ENCODE measurements at places on chromosomes 2 and 18.
A peak's percentile ranks its signal among the peaks of the same experiment; 100 is the strongest.

DNA sequence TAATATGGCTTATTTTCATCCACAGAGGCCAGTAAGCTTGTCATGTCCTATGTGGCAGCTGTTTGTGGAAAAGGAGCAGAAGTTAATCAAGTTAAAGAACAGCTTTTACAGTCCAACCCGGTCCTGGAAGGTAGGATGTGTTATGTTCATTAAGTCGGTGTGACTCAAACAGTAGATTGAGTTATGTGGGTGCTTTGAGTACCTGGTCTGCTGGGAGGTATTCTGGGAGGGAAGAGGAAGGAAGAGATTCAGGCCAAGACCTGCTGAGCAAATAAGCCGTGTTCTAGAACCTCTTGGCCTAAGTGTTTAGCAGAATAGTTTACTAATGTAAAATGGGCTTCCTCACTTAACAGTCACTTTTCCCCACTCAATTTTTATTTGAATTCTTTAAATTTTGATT is 96.2 kb downstream of the MYO1B start:
- no peak for DNase-seq

- DNase-seq = no peak
Measured at GRCh38 chr18:49479381-49480137, 7.5 kb downstream of the C18orf32 start.

DNA sequence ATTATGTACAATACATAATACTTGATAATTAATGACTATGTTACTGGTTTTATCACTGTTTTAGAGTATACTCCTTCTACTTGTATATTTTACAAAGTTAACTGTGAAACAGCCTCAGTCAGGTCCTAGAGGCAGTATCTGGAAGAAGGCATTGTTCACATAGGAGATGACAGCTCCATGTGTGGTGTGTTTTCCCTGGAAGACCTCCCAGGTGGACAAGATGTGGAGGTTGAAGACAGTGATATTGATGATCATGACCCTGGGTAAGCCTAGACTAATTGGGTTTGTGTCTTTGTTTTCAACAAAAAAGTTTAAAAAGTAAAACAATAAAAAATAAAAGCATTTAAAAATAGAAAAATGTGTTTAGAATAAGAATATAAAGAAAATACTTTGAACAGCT is 96.4 kb downstream of the TRIB2 start:
- no peak for DNase-seq

DNA sequence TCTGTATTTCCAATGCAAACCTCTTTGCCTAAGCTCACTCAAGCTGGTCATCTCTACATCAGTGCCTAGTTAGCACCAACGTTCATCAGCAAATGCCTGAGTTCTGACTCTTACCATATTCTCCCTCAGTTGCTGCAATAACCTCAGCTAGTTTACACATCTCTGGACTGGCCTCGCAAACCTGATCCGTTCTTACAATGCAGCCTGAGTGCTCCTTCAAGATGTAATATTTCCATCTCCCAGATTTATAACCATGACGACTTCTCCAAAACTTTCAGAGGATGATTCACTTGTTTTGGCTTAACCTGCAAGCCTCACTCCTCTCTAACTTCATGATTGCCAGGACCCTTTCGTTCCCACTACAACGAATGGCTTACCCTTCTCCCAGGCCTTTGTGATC is 69.7 kb downstream of the DIPK1C start:
- no peak for DNase-seq

- no peak for DNase-seq
Measured at GRCh38 chr2:96636551-96637171, 1.5 kb downstream of the KANSL3 start.

DNA sequence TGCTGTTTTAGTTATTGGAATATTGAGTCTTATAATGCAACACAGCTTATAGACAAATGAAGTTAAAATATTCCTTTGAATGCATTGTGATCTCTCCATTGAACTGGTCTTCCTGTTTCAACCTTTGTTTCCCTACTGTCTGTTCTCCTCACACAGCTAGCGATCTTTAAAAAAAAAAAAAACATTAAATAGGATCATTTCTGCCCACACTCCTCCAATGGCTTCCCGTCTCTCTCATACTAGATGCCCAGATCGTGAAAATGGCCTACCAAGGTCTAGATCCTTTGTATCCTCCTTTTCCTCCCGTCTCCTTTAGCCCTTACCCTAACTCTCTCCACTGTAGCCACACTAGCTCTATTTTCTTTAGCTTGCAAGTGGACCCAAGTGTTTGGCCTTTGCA is 2.4 kb downstream of the FAM171B start:
- DNase-seq = no peak

DNA sequence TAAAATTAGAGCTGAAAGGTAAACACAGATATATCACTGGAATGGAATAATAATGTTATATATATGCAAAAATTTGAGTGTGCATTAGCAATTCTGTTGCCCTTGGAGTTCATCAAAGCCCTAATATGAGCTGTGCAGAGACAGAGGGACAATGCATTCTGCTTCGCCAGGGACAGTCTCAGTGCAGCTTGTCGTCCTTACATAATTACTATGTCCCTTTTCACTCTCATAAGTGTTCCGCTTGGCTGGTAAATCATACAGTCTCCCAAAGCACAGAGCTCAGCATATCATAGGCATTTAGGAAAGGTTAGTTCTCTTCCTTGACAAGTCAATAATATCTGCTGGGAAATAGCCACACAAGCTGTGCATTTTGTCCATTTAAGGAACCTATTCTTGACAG is 30.7 kb downstream of the MAPK4 start:
- DNase-seq = no peak

- no peak for DNase-seq
Measured at GRCh38 chr2:78034706-78035105, 512.5 kb upstream of the LRRTM4 start.

DNA sequence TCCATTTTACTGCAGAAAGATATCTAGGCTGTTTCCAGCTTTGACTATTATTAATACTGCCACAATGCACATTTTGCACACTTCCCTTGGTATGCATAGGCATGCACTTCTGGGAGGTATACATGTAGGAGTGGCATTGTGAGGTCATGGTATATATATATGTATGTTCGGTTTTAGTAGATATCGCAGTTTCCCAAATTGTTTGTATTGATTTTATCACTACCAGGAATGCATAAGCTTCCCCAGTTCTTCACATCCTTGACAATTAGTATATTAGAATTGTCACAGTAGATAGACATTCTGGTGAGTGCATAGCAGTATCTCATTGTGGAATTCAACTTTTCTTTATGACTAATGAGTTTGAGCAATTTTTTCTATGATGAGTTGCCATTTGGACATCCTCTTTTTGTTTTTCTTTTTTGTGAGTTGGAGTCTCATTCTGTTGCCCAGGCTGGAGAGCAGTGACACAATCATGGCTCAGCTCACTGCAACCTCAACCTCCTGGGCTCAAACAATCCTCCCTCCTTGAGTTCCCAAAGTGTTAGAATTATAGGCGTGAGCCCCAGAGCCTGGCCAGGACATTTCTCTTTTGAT is 4.2 kb upstream of the GRB14 start:
- DNase-seq = no peak

DNA sequence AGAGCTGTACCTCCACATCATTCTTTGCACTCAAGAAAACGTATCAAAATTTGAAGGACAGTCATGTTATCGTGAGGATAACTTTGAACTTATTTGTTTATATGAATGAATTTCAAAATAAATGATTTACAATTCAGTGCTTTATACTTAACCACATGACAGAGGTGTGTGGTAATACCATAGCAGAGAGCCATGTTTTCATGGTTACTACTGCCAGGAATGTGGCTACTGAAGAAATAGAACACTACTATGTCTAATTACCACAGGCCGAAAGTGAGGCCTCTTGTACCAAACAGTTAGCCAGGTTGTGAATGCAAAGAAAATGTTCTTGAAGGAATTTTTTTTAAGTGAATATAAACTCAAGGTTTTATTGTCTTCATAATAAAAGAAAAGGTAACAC is 49.2 kb downstream of the AAK1 start:
- DNase-seq = no peak

DNA sequence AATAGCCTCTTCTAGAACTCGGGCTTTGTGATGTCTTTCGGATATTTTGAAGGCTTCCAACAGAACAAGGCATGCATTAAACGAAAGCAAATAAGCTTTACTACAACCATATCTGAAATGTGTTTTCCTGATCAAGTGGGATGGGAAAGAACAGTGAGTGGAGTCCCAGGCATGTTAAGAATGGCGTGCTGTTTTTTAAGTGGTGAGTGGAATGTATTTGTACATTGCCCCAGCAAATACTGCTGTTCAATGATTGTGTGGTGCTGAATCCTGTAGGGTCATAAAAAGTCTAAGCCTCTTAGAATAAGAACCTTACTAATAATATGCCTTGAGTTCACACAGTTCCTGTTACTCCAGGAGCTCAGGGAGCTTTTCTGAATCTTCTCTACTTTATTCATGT is 52.5 kb downstream of the POMC start:
- DNase-seq = no peak

DNA sequence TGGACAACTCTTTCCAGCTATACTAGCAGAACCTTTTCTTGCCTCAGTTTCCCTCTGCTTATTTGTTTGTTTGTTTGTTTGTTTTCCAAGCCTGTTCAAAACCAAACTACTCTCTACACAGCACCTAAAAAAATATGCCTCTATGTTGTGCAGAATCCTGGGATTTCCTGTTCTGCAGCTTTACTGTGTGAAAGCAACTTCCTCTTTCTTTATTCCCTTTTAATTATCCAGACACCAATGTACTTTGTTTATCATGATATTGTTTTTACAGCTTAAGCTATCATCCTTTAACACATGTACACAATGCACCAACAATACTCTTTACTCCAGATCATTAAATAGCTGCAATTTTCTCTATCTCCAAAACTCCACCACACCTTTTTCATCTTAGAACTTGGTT is 259.5 kb downstream of the EPHA4 start:
- no peak for DNase-seq

GRCh38 chr2:152084076-152084475 is 14.8 kb downstream of the CACNB4 start:
- no peak for DNase-seq

GRCh38 chr2:74620671-74621070 is 27.5 kb downstream of the M1AP start:
- no peak for DNase-seq

- no peak for DNase-seq
Measured at GRCh38 chr2:108279468-108279867, 9.2 kb upstream of the SULT1C2 start.

DNA sequence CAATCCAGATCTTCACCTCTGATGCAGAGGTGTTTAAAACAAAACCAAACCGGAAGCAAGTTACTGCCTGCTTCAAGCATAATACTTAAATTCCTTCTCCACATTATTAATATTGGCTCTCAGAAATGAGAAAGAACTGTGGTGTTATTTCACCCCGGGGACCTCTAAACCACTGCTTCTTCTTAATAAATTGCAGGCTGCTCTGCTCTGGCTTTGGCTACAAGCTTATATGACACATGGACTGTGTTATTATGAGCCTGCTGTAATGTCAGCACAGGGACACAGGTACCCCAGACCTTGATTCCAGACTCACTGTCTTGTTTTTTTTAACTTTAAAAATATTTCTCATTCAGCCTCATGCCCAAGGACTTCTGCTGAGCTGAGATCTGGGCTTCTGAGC is 45.1 kb downstream of the ST6GAL2 start:
- no peak for DNase-seq

- no peak for DNase-seq
Measured at GRCh38 chr2:240507778-240508251, 50.0 kb downstream of the ANKMY1 start.

DNA sequence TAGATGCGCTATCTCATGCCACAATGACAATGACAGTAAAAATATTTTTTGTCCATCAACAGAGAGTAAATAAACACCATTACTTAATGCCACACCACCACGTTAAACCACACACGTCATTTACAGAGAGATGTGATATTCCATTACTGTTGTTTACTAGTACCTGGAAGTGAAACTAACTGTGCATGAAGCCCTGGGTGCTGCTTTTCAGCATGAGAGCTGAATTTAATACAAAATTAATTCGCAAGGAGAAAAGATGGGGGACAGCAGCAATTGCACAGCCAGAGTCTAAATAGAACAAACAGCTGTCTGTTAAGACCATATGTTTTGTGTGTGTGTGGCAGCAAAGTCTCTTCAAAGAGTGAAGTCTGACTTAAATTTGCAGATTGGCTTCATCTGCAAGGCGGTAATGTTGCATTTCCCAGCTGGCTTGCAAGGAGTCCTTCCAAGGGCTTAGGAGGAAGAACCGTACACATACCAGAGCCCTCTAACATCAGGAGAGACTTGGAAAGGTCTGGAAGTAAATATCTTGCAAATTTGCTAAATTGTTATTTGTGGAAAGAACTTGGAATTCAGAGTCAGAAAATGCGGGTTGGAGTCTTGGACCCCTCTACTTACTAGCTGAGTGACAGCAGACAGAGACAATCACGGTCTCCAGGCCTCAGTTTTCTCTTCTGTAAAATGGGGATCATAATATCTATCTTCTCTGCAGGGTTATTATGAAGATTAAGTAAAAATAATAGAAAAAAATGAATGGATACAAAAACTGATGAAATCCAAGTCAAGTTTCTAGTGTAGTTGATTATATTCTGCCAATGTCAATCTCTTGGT is 127.6 kb downstream of the ALPK2 start:
- peak; percentile 30 for DNase-seq

- no peak for DNase-seq
Measured at GRCh38 chr2:172106108-172106961, 3.6 kb upstream of the DLX2 start.

DNA sequence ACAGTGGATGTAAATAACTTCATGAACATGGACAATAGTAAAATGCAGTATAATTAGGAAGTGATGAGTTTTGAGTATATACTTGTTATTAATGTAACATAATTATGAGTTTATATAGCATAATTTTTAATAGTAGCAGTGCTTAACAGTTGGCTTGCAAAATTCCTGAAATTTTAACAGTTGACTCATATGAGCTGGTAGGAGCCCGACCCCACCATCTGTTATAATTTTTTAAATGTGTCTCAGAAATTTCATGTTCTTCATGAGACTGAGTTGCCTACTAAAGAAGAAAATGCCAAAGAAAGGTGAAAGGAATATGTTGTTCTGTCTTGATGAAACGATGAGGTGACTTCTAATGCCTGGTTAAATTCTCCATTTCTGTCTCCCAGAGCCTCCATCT is 62.6 kb downstream of the ITGB1BP1 start:
- DNase-seq = no peak

DNA sequence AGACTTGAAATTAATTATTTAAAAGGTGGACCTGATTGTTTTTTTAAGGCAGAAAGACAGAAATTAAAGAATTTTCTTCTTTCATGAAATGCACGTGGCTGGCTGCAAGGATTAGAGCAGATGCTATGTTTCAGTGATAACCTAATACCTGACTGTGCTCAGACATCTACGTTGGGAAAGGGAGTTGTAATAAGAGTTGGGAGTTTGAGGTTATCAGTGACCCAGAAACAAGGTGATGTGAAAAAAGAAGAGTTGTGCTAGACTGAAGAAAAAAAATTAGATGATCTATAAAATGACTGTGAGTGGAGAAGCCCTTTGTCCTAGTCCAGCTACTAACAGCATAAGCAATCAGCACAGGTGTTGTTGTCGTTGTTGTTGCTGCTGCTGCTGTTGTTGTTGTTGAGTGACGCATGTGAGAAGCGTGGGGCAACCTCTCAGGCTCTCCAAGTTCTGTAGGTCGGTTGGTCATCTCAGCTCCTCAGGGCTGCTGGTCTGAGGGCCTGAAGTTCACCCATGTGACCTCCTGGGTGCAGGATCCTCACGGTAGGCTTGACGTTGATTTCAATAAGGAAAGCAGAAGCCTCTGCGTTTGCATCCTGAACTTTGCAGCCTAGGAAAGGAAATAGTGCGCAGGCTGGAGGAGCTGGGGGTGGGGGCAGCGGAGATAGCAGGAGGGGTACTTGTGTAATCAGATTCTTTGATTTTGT is 7.6 kb downstream of the POU3F3 start:
- DNase-seq = no peak
